ENCODE measurements at places on chromosomes 3 and 15. TPM values are rescaled to one million over a fixed set of nuclear protein-coding genes. Genes with fewer than 3 reads are reported as not detected.

RAD54L2 gene
- total RNA-seq, result 12.9 TPM

GRCh38 chr3:97359977-97360376 is 404.6 kb upstream of the ARL6 start:
- DNase-seq, result no peak

TMEM40 gene
- 1.9 TPM for total RNA-seq

DNA sequence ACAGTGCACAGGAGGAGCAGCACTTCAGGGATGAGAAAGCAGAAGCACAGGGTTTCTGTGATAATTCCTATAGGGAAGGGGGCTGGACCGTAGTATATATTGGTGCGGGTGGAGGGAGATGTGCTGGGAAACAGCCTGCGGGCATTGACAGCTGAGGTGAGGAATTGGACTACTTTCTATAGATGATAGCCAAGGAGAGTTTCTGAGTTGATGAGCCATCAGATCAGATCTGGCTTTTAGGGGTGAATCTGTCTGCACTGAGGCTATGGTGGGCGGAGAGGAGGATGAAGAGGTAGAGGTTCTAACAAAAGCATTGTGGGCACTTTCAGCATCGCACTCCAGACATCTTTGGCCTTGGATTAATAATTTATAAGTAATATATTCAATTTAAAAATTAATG is 33.1 kb downstream of the SELENOT start:
- no peak for DNase-seq

DNA sequence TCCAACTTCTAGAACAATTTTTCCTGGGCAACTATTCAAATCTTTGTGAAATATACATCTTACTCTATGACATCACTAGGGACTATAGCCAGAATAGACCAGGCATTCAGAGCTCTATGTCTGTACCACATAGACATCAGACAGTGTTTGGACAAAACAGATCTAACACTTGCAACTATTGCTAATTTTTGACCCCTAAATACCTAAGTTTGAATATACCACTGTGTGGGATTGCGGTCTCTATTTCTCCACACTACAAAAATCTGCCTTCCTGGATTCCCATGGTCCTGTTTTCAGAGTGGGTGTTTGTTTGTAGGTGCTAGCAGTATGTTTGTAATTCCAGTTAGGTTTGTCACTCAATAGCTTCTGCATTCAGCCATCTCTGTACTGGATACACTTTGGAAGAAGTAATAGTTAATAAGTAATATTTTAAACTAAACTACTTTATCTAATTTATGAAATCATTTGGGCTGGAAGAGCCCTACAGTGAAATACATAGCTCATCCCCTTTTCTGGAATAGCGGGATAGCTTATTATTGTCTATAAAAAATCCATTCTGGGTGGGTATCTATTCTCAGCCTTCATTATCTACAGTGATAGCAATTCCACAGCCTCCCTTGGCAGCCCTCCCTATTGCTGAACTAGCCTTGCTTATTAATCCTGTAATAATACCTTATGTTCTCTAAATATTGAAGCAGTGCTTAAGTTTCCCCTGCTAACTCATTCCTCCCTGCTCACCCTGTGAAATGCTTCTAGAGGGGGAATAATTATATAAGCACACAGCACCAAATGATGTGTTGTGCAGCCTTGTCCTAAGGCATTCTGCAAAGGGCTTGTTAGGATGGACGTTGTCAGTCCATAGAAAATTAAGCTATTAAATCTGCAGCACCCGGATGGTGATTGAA is 49.4 kb downstream of the RBMS3 start:
- DNase-seq, result no peak

- DNase-seq, result no peak
Measured at GRCh38 chr3:40714771-40715345, 190.1 kb downstream of the ZNF621 start.

ZNF717 gene
- total RNA-seq, result 14.8 TPM

CCDC51 gene
- total RNA-seq, result 14.8 TPM

SEMA6D gene
- 18.1 TPM for total RNA-seq

GRCh38 chr15:70670680-70671079 is 92.7 kb downstream of the UACA start:
- DNase-seq, result no peak

GRCh38 chr3:189324538-189325138 is 152.9 kb downstream of the TPRG1 start:
- DNase-seq, result peak; percentile 90

DNA sequence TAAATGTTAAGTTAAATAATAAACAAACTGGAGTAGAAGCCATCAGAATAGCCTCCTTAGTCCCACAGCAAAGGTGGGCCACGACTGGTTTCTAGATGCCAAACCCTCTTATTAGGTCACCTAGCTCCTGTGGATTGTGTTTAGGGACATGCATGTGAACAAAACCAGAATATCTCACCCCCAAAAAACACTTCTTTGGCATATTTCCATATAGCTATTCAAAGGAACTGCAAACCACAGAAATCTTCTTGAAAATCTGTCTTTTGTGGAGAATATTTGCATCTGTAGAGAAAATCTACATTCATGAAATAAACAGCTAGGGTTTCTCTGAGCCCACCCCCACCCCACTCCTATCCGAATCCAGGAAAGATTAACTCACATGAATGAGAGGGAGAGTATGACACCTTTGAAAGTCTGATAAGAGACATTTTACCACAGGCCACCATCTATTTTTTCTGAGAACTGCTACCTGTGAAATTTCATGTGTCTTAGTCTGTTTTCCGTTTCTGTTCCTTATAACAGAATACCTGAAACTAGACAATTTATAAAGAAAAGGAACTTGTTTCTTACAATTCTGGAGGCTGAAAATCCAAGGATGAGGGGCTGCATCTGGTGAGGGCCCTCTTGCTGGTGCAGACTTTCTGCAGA is 159.4 kb downstream of the NEK10 start:
- DNase-seq, result no peak

DNA sequence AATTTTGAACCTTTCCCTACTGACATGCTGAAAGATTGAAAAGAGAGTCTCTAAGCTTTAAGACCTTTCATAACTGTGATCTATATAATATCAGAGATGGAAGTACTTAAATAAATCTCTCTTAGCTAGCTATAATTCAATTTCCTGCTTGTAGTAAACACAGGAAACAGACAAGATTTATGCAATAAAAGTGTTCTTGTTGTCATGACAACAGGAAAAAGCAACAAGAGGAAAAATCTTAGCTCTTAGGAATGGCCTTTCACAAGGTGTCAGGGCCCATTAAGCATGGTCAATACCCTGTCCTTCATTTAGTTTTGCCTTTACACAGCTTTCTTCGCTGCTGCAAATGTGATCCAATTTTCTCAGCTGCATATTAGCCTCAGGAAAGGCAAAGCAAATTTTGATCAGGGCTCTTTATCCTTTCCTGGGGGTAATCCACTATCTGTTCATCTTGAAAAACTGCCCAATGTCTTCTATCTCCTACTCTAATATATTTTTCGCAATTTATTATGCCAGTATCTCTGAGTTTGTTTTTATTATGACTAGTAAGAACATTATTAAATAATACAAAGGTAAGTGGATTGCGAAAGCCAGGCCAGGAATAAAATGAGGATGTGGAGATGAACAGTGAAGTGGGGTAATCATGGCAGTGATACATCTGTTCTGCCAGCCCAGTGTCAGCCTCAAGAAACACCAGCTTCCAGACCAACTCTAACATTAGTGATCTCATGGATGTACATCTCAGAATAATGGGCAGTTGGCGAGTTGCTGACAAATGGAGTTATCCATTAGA is 28.7 kb downstream of the SIDT1 start:
- DNase-seq, result no peak

GCSAM gene
- not detected for total RNA-seq

DNA sequence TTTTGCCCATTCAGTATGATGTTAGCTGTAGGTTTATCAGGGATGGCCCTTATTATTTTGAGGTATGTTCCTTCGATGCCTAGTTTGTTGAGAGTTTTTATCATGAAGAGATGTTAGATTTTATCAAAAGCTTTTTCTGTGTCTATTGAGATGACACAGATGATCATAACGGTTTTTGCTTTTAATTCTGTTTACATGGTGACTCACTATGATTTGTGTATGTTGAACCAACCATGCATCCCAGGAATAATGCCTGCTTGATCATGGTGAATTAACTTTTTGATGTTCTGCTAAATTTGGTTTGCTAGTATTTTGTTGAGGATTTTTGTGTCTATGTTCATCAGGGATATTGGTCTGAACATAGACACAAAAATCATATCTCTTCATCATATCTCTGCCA is 8.3 kb downstream of the GPR156 start:
- no peak for DNase-seq

- DNase-seq, result no peak
Measured at GRCh38 chr15:48289628-48290027, 41.6 kb upstream of the DUT start.

ELL3 gene
- 7.7 TPM for total RNA-seq

UROC1 gene
- 0.17 TPM for total RNA-seq

GRCh38 chr15:57375827-57376695 is at the start of gene CGNL1:
Gene CGNL1, plus strand, starts transcription at chr15:57376505. Its CDS starts 61,495 bp downstream, at chr15:57438000.
- DNase-seq, result peak; percentile 51

CCDC71 gene
- total RNA-seq, result 47.0 TPM

ZIC1 gene
- total RNA-seq, result not detected

Data from prostate gland (tissue), 2 donors.